T-helper 1 cell (primary cell): ENCODE measurements at places on chromosomes 3 and 15.

DNA sequence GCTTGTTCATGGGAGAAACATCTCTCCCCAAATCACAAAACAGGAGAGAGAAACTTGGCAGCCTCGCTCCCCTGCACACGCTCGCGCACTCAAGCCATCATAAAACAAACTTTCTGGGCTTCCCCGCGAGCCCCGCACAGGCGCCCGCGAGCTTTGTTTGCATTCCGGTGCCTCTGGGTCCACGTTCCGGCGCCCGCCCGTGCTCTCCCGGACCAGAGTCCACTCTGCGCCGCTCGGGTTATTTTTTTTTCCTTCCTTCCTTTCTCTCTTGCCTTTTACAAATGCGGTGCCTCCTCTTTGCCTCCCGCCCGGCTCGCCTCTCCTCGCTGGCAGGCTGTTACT is 363 bp downstream of the MAGI1 start:
- no peak for DNase-seq

DNA sequence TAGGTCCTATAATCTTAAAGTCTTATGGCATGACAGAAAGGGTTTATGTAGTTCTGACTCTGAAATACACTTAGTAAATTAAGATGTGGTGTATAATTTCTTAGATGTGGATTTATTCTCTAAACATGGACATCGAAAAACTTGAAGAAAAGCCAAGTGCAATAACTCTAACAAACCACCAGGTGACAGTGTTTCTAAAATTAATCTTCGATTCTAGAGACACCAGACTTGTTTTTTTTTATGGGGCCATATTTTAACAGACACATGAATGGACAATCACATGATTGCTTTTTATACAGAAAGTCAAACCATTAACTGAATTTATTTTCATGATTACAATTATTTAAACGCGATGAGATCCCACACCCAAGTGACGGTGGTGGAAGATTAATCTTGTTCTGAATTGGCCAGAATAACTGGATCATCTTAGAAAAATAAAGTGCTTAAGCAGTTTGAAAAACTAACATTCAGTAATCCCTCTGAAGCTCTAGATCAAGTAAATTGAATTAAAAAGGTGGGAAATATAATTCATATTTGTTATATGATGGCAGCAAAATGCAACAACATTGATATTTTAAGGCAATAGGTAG is 305.1 kb downstream of the LSAMP start:
- DNase-seq = no peak

DNA sequence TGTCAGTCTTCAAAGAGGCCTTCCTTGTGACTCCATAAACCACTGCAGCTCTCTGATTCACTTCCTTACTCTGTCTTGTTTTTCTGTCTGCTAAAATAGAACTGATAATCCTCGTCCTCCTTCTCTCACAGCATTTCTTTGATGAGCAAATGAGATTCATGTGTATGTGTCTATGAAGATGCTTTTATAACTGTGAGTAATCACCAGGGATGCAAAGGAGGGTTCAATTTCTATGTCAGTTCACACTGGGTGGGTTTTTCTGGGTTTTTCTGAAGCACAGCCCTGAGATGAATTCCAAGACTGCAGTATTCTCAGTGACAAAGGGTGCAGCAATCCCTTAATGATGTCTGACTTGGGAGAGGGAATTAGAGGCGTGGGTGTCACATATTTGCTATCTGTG is 746.6 kb upstream of the CFAP20DC start:
- no peak for DNase-seq

DNA sequence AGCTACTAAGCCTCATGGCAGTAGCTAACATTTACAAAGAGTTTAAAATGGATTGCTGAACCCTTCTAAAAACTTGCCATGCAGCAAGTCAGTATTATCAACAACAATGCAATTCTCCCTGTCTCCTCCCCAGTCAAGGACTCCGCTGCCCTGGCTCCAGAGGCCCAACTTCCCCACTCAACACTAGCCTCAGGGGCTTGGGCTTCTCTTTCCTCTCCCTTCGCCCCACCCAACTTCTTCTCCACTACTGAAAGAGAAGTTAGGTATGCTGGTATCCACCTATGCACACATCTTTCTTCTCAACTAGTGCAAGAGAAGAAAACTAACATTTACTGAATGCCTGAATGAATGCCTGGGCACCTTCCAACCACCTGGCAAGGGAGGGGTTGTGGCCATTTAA is 30.7 kb downstream of the TLE3 start:
- no peak for DNase-seq

DNA sequence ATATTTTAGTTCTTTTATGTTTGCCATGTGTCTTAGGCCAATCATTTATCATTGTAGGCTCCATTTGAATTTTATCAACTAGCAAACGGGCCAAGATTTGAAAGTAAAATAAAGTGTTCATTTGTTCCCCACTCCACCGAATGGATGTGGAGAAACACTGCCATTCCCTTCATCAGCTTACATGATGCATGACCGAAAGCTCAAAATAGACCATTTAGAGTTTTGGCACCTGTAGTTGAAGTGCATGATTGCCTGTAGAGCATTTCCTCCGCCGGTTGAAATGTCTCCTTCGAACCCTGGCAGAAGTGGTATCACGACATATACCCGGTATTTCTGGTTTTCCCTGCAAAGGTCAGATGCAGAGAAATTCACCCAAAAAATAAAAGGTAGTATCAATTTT is 165.6 kb downstream of the PLD1 start:
- DNase-seq = no peak

GRCh38 chr15:42832576-42832975 is 88.0 kb downstream of the TTBK2 start:
- DNase-seq = no peak

DNA sequence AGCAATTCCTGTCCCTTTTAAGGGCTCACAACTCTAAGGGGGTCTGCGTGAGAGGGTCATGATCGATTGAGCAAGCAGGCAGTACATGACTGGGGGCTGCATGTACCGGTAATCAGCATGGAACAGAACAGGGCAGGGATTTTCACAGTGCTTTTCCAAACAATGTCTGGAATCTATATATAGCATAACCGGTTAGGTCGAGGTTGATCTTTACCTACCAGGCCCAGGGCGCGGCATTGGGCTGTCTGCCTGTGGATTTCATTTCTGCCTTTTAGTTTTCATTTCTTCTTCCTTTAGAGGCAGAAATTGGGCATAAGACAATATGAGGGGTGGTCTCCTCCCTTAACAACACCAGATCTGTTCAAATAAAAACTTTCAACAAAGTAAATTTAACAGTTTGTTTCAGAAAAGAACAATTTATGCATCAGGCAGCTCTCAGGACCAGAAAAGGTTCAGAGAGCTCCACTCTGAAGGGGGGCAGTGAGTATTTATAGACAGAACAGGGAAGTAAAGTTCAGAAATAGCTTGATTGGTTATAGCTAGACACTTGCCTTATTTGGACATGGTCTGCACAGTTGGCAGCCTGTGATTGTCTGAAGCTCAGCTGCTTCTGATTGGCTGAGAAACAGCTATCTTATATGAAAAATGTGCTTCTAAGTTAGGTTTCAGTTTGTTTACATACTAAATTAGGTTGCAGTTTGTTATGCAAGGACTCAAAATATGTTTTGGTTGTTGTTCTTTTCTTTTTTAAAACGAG is 17.2 kb upstream of the B4GALT4 start:
- DNase-seq = no peak

DNA sequence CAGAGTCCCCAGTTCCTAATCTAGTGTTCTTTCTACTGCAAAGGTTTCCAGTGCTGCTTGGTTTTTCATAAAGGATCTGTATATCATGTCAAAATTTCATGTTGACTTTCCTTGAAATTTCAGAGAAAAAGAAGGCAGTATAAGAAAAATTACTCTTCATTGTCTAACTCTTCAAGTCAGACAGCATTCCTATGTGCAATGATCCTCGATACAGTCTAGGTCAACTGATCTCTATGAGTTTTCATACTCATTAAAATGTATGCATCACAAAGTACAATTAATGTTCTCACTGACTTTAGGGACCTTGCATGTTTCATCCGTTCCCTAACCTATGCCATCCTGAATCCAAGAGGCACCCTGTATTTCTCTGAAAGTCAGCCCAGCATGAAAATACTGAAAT is 317.3 kb downstream of the ZBTB20 start:
- DNase-seq = no peak

DNA sequence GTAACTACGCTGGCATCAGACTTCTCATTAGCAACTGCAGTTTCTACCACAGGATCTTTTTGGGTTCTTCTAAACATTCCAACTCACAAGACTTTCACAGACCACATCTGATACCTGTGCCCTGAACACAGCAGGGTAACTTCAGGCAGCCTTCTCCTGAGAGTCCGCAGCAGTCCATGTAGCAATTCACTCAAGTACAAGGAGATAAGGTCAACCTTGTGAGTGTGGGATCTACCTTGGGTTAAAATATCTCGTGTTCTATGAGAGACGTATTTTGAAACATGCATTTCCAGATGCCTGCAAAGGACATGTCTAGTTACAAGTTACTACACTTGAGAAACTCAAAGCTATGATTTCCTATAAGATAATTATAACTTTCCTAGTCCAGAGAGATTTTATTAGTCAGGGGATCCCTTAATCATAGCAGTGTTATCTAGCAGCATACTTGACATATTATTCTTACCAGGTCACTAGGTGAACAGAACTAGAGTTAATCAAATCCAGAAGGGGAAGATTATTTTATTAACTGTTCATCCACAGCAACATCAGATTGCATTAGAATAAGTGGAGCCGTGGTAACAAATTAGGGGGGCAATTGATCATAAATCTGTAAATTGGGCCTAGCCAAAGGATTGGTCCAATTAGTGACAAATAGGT is 66.4 kb downstream of the ASTE1 start:
- no peak for DNase-seq

DNA sequence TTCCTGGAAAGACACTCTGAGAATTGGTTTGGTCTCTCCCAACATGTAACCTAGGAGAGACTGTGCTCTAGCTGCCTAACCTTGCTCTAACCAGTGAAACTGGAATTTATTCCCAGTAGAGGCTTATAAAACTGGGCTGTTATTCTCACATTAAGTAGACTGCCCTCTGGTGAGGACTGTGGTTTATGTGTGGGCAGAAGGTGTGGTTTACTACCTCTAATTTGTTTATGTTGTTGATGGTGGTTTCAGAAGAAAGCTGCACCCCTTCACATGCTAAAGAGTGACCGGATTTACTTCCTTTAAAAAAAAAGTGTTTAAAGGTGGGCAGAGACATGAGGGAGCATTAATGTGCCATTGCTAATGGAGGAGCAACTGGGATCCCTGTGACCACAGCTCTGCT is 273.2 kb downstream of the MECOM start:
- DNase-seq = no peak

DNA sequence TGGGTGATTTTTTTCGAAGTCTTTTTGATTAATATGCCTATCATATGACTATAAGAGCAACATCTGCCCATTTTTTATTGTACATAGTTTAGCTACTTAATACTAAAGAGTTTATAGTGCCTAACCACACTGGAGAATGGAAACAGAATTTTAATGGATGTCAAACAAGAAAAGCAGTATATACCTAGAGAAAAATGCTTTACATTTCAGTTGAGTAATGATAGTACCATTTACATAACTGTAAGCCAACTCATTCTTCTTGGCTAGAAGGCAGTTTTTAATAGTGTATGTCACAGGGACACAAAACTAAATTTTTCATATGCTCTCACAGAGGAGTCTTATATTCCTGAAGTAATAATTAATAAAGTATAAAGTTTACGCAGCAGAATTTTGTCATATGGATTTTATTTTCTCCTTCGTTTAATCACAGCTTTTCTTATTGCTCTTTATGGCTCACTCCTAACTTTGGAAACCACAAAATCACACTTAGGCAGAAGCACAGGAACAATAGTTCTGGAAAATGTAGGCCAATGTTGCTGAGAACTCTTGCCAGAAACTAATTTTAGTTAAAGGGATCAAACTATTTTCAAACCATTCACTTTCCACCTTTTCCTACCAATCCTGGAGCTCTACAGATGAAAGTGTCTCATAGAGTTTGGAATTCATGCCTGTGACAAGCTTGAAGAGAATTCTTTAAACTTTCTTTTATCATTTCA is 243.6 kb downstream of the ZIC1 start:
- DNase-seq = no peak

DNA sequence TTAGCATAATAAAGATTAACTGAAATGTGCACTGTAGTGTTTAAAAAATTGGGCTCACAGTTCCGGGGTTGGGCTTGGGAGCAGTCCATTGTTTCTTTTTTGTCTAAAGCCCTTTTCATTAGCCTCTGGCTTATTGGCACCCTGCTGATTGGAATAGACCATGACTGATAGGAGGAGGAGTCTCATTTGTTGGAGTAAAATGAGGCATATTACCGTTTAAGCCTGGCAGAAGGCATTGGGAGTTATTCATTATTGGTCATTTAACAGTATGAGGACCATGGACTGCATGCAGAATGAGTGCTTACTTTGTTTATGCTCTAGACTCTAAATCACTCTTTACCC is 139.0 kb upstream of the CGNL1 start:
- no peak for DNase-seq

DNA sequence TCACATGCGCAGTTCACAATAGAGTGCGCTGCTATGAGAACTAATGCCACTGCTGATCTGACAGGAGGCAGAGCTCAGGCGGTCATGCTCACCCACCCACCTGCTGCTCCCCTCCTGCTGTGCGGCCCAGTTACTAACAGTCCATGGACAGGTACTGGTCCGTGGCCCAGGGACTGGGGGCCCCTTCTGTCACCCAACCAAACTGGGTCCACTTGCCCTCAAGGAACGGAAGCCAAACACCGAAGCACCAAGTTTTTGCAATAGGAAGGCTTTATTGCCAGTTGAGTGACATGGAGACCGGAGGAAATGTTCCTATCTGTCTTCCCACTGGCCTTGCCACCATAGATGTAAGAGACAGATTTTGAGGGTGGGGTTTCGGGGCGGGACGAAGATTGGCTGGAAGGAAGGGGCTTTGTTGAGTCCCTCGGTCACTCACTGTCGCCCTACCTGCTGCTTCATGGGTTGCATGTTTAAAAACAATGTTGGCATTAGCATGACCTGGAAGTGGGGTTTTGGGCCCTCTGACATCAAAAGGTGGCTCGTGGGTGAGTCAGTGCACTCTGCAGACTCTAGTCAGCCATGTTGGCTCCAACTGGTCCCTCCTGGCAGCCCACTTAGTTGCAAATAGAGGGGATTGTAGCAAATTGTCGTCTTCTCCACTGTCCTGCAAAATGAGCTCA is 141.0 kb downstream of the TJP1 start:
- no peak for DNase-seq

DNA sequence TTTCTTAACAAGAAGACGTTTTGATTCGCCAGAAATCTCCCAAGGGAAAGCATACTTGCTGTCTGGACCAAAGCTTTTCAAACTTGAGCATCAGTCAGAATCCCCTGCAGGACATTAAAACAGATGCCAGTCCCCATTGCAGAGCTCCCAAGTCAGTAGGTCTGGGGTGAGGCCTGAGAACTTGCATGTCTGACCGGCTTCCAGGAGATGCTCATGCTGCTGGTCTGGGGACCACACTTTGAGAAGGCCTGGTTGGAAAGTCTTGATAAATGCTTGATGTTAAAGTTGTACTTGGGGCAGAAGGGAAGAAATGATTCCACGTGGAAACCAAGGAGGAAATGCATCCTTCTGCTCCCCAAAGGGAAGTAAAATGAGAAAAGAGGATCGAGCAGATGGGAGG is 24.3 kb upstream of the CAV3 start:
- no peak for DNase-seq

DNA sequence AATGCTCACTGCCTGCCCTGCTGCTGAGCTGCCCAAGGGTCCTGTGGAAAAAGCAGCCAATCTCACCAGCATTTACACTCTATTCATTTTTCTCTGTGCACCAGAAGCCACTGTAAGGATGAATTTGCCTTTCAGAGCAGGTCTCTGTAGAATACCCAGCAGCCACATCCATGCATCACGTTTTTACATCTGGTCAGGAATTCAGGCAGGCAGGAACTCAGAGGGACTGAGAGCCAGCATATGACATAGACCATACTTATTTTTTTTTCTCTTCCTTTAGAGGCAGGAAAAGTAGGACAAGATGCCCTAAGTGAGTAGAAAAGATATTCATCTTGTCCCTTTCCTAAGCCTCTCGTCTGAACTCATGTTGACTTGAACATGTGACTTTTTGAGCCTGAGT is 292.7 kb downstream of the EPHB1 start:
- DNase-seq = no peak
